ENCODE measurements at places on chromosomes 2 and 18.

- DNase-seq, result no peak
These were observed 15.2 kb downstream of the SRBD1 start for GRCh38 chr2:45595721-45596435.

- DNase-seq, result no peak
These were observed 9.2 kb upstream of the GALNT3 start for GRCh38 chr2:165803123-165803760.

- no peak for DNase-seq
These were observed 132.0 kb upstream of the UBE2E3 start for GRCh38 chr2:180848393-180848792.

GRCh38 chr2:57146951-57147350 lies 899.7 kb upstream of the VRK2 start:
- DNase-seq, result no peak

DNA sequence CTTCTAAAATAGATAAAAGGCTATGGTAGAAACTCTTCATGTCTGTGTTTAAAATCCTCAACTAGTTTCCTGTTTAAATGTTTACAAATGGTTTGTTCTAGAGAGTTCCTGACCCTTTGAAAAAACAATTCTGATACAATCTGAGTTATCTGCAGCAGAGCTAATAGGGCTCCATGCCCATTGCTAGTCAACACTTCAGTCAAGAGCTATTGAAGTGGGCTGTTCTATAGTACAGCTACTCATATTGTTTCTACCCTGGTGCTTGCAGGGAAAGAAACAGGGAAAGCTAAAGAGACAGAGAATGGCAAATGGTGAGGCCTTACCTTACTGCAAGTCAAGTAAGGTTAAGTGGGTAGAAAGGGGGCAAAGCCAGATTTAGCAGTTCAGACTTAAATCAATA lies 112.3 kb upstream of the CAVIN2 start:
- DNase-seq, result no peak

GRCh38 chr2:53259395-53260009 lies 508.1 kb upstream of the CHAC2 start:
- no peak for DNase-seq

GRCh38 chr2:217972490-217972889 lies 30.3 kb downstream of the TNS1 start:
- no peak for DNase-seq

- no peak for DNase-seq
These were observed 4.8 kb downstream of the IL1F10 start for GRCh38 chr2:113072584-113072983.

All from activated T-cell treated with anti-CD3 and anti-CD28 coated beads, Interleukin-2, amount 50 U/mL, for 48 hours (primary cell).